ENCODE measurements at places on chromosomes 4 and X. TPM values are rescaled to one million over a fixed set of nuclear protein-coding genes. Genes with fewer than 3 reads are reported as not detected.

The GPR143 gene
- total RNA-seq, result not detected

The CNGA1 gene
- total RNA-seq, result not detected

The CDKL2 gene
- 0.18 TPM for total RNA-seq

DNA sequence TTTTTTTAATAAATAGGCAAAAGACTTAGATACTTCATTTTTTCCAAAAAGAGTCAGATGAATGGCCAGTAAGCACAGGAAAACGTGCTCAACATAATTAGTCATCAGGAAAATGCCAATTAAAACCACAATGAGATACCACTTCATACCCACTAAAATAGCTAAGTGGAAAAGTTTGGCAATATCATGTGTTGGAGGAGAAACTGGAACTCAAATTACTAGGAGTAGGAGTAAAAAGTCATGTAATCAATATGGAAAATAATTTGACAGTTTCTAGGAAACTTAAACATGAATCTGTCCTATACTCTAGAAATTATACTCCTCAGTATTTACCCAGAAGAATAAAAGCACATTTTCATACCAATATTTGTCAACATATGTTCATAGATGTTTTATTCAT, 449.8 kb downstream of the INPP4B start:
- peak; percentile 66 for DNase-seq

DNA sequence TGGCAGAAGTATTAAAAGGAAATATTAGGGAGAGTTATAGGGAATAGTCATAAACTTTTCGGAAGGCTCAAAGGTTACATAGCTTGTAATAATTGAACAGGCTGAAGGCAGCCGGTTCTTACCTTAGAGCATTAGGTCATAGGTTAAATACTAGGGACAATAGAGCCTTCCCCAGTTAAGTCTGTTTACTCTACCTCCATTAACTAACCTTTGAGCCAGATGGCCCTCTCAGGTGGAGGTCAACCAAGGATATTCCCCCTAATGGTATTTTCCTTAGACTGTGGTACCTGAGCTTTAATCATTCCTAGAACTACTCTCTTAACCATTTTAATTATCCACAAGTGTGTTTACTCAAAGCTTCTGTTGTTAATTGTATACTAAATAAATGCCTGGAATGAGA, 920.9 kb upstream of the PABPC4L start:
- no peak for DNase-seq

DNA sequence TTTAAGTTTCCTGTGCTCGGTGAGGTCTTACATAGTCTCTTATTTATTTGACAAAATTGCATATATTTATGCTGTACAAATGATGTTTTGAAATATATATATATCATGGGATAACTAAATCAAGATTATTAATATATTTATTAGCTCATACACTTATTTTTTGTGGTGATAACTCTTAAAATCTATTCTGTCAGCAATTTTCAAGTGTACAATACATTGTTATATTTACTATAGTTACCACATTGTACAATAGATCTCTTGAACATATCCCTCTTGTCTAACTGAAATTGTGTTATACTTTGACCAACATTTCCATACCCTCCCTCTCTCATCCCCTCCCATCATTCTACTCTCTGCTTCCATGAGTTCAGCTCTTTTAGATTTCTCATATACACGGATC, 516.6 kb upstream of the LCORL start:
- no peak for DNase-seq

GRCh38 chrX:119194621-119195020, 41.5 kb upstream of the PGRMC1 start:
- DNase-seq, result peak; percentile 3
